Gastroesophageal sphincter (tissue), 4 donors: ENCODE measurements at places on chromosomes 11 and 22. TPM values are rescaled to one million over a fixed set of nuclear protein-coding genes. Genes with fewer than 3 reads are reported as not detected.

IL18BP gene
- total RNA-seq = 8.9 TPM

DLG2 gene
- total RNA-seq = 11.0 TPM

CXCR5 gene
- not detected for total RNA-seq

FAM227A gene
- 0.07 TPM for total RNA-seq

YPEL1 gene
- total RNA-seq = 13.5 TPM

PRG3 gene
- not detected for total RNA-seq

GALNT18 gene
- total RNA-seq = 21.1 TPM

OR51E2 gene
- total RNA-seq = 0.67 TPM

IGLL5 gene
- not detected for total RNA-seq

RAB39A gene
- total RNA-seq = 0.31 TPM

MYO7A gene
- total RNA-seq = 7.2 TPM

UBQLN3 gene
- 0.40 TPM for total RNA-seq
